Stimulated activated CD8-positive, alpha-beta memory T cell treated with anti-CD3 and anti-CD28 coated beads, Interleukin-7, amount 100 ng/mL, for 48 hours (primary cell): ENCODE measurements at places on chromosomes 11 and 22.

DNA sequence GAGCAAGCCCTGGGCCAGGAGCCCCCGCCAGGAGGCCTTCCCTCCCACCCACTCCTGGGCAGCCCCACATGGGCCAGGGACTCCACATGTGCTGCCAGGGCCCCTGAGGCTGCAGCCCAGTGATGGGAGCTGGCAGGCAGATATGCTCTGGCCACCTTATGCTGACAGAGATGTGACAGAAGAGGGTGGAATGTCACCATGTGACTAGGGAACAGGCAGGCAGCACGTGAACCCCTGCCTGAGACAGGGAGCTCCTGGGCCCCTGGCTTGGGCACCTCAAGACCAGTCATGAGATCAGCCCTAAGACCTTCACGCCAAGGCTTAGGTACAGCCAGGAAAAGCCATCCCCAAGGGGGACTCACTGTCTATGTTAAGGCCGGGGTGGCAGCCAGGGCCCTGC lies 9.1 kb downstream of the PRODH start:
- DNase-seq, result no peak

DNA sequence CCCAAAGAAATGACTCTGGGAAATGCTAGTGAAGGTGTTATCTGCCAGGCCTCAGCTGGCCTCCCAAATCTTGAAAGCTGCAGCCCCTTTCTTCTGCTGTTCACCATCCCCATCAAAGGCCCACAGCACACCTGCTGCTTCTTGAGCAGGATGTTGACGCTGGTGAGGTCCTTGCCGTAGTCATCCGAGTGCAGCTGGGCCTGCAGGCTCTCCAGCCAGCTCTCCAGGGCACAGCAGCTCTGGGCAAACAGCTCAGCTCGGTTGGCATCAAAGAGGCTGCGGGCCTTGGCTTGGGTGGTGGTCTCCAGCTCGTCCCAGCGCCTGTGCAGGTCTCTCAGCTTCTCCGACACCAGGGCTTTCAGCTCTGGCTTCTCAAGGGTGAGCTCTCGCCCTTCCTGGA lies 18.5 kb upstream of the RBM4B start:
- DNase-seq, result no peak

DNA sequence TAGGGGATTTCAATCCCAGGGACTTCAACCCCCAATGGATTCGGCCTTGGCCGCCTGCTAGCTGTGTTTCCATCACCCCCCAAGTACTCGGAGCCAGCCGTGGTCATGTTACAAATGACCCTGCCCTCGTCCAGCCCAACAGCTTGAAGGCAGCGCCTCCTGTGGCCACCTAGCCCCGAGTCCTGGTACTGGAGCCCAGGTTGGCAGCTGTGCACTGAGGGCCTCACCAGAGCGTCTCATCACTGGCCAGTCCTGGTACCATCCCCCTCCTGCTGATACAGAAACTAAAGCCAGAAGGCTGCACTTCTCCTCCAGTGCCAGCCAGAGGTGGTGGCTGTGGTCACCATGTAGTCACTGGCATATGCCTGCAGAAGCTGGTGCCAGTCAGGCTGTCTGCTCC lies 44.9 kb upstream of the FADD start:
- DNase-seq, result no peak

GRCh38 chr22:45103756-45104155 lies 60.0 kb upstream of the NUP50 start:
- no peak for DNase-seq

- DNase-seq, result no peak
These were observed 1144.5 kb upstream of the CCDC90B start for GRCh38 chr11:84430661-84431060.

DNA sequence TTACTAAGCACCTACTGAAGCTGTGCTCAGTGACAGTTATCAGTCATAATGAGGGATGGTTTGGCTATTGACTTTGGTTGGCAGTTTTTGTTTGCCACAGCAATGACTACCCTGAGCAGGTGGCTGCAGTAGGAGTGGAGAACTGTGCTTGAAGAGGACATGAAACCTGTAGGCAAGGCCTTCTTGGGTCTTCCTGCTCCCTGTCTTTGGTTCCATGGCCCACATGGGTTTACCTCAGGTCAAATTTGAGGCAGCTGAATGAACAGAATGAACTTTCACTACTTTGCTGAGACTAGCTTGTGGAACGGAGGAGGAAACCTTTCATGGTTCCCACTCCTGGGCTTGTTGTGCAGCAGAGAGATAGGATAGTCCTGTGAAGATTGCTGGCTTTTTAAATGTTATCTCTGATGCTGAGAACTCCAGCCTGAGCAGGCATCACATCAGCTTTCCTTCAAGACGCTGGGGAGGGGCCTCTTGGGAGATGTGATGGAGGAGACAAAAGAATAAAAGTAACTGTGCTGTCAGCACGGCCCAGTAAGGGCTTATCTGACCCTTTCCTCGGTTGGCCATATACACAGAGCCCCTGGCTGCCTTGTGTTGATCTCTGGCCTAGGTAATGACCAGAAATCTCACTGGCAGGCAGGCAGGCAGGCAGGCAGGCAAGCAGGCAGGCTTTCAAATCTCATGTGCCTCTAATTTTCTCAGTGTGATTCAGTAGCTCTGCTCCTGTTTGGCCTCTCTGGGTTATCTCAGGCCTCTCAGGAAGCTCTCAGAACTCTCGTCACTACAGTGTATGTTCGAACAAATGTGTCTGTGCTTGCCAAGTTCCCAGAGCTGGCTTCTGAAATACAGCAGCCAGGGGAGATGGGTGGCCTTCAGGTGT lies 12.0 kb downstream of the STIM1 start:
- no peak for DNase-seq

- no peak for DNase-seq
These were observed at the start of gene ISX for GRCh38 chr22:35065796-35066218. Gene ISX, plus strand, starts transcription at chr22:35066158. Its CDS starts 930 bp downstream, at chr22:35067088.

- no peak for DNase-seq
These were observed 113.1 kb downstream of the RBFOX2 start for GRCh38 chr22:35915477-35916013.

- DNase-seq, result no peak
These were observed 728.2 kb upstream of the ANO5 start for GRCh38 chr11:21464601-21465193.

DNA sequence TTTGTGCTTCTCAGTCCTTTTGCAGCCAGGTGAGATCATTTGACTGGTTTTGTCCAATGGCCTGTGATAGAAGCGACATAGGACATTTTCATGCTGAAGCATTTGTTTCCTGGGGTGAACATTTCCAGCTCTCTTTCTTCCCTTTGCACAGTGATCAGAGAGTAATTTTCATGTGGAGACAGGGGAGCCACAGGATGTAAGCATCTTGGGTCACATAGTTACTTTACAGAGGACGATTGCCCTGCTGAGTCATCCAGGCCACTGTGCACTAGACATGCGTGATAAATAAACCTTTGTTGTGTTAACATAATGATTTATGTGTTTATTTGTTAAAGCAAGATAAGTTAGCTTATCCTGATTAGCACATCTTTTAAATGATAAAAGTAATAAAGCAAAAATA lies 263.5 kb upstream of the CCDC179 start:
- no peak for DNase-seq
